ENCODE measurements at places on chromosomes 4 and X.

DNA sequence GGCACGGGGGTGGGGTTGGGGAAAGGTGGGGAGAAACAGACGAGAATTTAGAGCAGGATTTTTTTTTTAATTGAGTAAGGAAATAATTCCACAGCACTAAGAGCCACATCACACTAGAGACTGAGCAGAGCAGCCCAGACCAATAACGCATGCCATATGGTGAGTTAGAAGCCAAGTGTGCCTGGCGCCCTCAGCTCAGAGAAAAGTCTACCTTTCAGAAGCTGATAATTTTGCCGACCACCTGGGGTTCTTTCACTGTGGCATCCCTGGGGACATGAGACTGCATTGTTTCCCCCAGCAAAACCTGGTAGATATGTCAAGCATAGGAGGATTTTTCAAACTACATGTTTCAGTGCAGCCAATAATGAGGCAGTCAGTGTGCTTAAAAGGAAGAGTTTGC lies 516.8 kb downstream of the SMARCA1 start:
- H3K27ac ChIP-seq = no peak overlapping the region
- DNase-seq = no peak
- H3K27me3 ChIP-seq = no peaks in the 10 kb centered on the region
- H3K4me1 ChIP-seq = no peaks in the 10 kb centered on the region
- H3K36me3 ChIP-seq = no peaks in the 10 kb centered on the region

GRCh38 chr4:39660045-39660444 lies 21.4 kb upstream of the SMIM14 start:
- no peaks in the 10 kb centered on the region for H3K4me1 ChIP-seq
- no peaks in the 10 kb centered on the region for H3K36me3 ChIP-seq
- DNase-seq = no peak
- H3K4me3 ChIP-seq = no peak overlapping the region
- no peak overlapping the region for H3K27ac ChIP-seq

DNA sequence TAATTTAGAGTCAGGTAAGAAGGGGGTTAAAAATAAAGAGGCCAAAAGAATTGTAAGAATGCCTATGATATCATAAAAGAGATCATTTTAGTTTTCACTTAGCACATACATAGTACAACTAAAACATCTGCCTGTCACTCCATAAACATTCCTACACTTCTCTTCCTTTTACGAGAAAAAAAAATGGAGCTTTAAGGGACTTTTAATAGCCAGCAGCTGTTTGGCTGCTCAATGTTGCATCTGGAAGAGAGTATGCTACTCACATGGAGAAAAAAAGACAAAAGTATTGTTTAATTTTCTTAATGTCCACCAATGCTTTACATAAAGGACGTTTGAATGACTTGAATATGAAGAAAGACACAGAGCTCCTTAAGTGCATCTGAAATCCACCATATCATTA lies 48.7 kb upstream of the TNIP3 start:
- H3K4me1 ChIP-seq = no peaks in the 10 kb centered on the region
- H3K36me3 ChIP-seq = no peaks in the 10 kb centered on the region
- no peak overlapping the region for H3K4me3 ChIP-seq

DNA sequence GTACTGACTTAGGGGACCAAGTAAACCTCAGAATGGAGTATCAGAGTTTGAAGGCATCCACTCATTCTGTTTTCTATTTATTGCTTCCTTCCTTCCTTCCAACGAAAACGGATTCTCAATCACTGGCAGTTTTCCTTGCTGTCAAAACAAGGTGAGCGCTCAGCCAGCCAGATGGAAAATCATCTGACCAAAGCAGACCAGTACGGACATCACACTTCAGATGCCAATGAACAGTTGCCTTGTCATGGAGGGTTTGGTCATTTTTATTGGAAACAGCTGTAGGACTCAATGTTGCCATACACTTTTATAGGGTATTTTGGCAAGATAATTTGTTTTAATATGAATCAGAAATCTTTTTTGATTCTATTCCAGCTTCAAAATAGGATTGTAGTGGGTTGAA lies 16.6 kb downstream of the GEMIN8 start:
- H3K27ac ChIP-seq = no peak overlapping the region
- H3K27me3 ChIP-seq = no peaks in the 10 kb centered on the region
- no peak for DNase-seq
- no peaks in the 10 kb centered on the region for H3K36me3 ChIP-seq
- no peaks in the 10 kb centered on the region for H3K4me1 ChIP-seq

- H3K4me1 ChIP-seq = no peaks in the 10 kb centered on the region
- no peak for DNase-seq
- no peaks in the 10 kb centered on the region for H3K36me3 ChIP-seq
- H3K27me3 ChIP-seq = no peaks in the 10 kb centered on the region
- H3K27ac ChIP-seq = no peak overlapping the region
- no peak overlapping the region for H3K4me3 ChIP-seq
Measured at GRCh38 chr4:24764345-24764744, 31.0 kb upstream of the SOD3 start.

DNA sequence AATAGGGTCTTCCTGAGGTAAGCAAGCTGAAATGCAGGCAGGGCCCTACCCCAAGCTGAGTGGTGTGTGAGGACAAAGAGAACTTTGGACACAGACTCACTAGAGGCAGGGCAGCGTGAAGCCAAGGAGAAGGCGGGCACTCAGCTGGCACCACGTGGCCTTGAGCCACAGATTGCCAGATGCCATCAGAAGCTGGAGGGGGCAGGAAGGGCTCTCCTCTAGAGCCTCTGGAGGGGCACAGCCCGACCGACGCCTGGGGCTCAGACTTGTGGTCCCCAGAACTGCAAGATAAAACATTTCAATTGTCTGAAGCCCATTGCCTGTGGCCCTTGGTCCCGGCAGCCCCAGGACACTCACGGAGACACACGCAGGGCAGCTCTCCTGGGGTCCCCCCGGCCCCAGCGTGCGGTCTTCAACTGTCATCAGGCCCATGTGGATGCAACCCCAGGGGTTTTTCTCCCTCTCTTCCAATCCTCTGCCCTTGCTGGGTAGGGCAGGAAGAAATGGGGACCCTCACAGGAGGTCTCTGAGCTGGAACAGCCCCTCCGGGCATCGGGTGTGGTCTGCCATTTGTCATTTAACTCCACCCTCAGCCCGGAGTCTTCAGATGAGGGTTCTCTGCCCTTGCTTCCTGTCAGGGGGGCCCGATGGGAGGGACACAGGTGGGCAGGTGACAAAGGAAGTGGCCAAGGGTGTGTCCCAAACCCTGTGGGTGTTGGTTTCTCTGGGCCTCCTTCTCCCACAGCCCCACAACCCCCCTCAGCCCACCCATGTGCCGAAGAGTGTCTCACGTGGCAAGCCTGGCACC lies 22.2 kb downstream of the HMX1 start:
- no peaks in the 10 kb centered on the region for H3K36me3 ChIP-seq
- H3K27ac ChIP-seq = no peak overlapping the region
- H3K27me3 ChIP-seq = peaks cover 5% of the 10 kb centered on the region
- no peak for DNase-seq

DNA sequence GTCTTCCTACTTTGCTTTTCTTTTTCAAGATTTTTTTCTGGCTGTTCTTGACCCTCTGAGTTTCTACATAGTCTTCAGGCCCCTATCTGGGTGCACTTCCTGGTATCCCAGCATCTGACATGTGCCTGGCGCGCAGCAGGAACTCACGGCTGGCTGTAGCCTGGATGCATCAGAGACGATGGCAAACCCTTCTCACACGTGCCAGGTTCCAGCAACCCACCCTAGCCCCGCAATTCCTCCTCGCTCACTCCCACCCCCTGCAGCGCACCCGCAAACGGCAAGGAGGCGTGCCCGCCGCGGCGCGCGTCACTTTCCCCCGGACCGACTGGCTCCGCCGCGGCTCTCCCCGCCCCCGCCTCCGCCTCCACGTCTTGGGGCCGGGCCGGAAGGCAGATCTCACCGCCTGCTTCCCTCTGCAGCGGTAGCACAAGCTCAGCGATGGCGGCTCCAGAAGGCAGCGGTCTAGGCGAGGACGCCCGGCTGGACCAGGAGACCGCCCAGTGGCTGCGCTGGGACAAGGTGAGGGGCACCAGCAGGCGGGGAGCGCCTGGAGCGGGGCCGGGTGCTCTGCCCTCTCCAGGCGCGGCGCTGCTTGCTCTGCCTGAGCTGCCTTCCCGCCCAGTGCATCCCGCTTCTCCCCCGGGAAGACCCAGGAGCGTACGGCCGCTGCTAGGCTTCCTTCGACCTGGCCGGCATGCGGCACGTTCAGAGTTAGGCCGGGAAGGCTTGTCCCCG lies at the start of gene PGM2:
Gene PGM2 (plus strand): TSS at position 392 of the 735 bp plus-strand sequence. CDS start 47 bp downstream, at position 439.
- H3K36me3 ChIP-seq = no peaks in the 10 kb centered on the region
- DNase-seq = peak; percentile 43
- H3K4me3 ChIP-seq = peak within 1 kb of the TSS; percentile 65
- H3K27ac ChIP-seq = no peak within 1 kb of the TSS

All from iPS DF 6.9 (cell line).